ENCODE measurements at places on chromosomes 1 and 21.

DNA sequence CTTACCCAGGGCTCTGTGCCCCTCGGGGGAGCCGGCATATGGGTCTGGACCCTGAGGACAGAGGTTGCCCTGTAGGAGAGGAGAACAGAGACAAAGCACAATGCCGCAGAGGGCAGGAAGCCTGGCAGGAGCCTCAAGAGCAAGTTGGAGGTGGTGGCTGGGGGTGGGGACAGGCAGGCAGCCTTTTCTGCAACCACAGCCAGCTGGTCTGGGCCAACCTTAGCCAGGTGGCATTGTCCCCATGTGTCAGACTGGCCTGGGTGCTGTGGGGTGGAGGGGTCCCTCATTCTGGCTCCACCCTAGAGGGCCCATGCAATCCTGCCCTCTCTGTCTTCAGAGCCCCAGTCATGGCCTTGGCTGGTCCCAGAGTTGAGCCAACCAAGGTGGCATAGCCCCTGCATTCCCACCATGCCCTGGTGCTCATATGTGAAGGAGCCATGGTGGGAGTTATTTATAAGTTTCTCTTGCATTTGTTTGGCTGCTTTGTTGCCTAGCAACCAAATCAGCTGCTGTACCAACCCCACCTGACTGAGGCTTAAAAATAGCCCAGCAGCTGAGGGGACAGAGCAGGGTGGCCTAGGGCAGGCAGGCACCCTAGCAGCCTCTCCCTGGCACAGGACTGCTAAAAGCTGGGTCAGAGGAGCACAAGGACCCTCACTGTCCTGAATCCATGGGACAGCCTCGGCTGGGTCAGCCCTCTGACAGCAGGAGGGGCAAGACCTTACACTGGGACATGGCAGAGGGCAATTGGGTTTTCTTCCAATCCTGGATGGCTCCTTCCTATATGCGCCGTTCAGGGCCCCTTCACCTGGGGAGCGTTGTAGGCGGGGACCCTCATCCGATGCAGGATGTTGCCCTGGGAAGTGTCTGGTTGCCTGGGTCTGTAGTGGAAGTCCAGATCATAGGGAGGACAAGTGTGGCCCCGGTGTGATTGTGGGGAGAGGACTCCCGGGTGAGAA is 19.5 kb downstream of the MAP7D1 start:
- DNase-seq: no peak

- DNase-seq: no peak
Measured at GRCh38 chr1:184889902-184890301, 84.4 kb downstream of the NIBAN1 start.

- no peak for DNase-seq
Measured at GRCh38 chr1:205950826-205951549, 7.7 kb upstream of the SLC26A9 start.

DNA sequence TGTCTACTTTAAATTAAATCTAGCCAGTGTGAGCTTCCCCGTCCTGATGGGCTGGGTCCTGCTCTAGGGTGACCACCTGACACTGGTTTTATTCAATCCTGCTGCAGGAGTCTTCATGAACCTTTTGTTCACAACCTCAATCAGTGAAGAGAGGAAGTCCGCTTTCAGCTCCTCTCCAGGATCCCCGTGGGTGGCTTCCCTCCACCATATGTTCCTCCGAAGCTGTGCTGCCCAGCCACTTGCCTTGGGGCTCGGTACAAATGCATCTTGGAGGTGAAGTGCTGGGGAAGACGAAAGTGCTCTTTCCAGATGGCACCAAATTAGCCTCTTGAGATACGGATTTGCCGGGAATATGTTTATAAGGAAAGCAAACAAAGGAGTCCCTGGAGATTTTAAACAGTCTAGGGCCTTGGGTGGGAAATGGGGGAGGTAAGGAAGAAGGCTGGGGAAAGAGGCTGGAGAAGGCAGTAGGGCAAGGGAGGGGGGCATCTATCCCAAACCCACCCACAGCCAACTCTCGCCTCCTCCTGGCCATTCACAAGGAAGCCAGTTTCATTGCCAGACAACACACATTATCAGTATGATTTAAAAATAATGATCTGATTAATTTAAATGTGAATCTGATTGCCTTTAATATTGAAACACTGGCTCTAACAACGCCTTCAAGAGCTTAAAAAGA is 430.8 kb downstream of the DISC1 start:
- no peak for DNase-seq

- no peak for DNase-seq
Measured at GRCh38 chr1:78591971-78592370, 28.3 kb upstream of the IFI44L start.

Measured in stimulated activated CD4-positive, alpha-beta T cell treated with anti-CD3 and anti-CD28 coated beads, Interleukin-15, amount 100 ng/mL, for 1 hour (primary cell).